WTC11 (cell line): ENCODE measurements at places on chromosomes 5 and 9.

GRCh38 chr5:760363-761058 lies 24.0 kb downstream of the ZDHHC11B start:
- no peak for DNase-seq

- DNase-seq: no peak
Measured at GRCh38 chr5:131265311-131265803, 1.5 kb downstream of the CDC42SE2 start.

- peak; percentile 87 for DNase-seq
Measured at GRCh38 chr9:83219154-83219923, 156.4 kb upstream of the RASEF start.

GRCh38 chr9:105975886-105976645 lies 281.7 kb downstream of the TMEM38B start:
- DNase-seq: no peak

DNA sequence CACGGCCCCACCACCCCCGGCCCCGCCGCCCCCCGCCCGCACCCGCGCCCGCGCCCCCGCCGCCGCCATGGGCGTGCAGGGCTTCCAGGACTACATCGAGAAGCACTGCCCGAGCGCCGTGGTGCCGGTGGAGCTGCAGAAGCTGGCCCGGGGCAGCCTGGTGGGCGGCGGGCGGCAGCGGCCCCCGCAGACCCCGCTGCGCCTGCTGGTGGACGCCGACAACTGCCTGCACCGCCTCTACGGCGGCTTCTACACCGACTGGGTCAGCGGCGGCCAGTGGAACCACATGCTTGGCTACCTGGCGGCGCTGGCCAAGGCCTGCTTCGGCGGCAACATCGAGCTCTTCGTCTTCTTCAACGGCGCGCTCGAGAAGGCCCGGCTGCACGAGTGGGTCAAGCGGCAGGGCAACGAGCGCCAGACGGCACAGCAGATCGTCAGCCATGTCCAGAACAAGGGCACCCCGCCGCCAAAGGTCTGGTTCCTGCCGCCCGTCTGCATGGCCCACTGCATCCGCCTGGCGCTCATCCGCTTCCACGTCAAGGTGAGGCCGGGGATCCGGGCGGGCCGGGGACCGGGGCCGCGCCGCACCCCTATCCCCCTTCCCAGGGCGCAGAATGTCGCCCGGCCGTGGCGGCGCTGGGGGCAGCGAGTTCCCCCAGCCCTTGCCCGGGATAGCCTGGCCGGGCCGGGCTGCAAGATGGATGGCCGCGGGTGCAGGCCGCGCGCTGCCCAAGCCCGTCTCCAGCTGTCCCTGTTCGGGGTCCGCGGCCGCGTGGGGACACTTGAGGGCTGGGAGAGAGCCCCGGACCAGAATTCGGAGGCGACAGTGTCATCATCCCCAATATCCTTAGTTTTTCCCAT lies 594 bp downstream of the FAM120A start:
- DNase-seq: peak; percentile 59

DNA sequence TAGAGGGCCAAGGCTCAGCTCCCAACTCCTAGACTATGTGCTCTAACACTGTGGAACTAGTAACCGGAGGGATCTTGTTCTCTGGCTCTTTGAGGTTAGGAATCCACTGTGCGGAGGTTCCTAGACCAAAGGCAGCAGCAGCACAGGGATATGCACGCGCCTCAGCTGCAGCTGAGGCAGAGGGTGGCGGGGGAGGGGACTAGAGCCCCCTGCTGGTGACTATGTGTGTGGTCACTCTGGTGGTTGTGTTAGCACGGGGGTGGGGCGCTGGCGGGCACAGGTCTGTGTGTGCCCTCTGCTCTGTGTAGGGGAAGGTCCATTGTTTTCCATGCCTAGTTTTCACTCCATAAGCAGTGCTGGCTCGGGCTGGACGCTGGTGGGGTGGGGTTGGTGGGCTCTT lies 458.0 kb upstream of the IZUMO3 start:
- peak; percentile 74 for DNase-seq

GRCh38 chr5:10471677-10472076 lies 30.0 kb downstream of the ROPN1L start:
- DNase-seq: no peak

DNA sequence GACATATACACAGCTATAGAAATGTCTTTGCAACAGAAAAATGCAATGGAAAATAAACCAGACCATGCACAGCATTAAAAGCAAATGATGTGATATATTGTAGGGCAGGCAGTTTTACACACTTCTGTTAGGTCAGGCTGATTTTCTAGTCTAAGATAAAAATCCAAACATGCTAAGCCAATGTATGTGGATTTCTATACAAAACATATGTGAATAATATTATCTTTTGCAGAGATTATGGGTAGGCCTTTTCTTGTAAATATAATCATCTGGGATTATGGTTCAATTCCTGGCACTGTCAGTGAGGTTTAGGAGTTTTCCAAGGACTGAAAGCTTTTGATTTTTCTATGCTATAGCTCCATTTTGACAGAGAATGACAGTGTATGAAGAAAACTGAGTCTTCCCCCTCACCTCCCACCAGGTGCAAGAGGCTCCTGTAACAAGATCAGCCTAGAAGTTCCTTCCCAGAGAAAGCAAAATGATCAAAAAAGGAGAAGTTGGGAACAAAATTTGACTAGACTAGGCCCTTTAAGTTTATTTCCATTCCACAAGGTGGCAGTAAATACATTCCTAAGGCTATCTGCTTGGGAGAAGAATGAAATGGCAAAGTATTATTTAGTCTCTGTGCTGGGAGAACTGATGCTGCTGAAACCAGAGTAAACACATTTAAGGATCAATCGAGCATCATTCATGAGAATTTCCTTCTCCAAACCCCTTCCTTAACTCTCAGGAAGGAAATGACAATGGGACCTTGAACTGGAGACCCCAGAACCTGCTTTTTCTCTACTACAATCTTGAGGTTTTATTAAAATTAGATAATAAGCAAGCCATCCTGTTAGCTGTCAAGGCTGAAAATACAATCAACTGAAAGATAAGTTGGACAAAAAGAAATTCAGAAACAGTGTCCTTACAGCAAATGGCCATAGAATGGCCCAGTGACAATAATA lies 133.0 kb upstream of the TUT7 start:
- DNase-seq: no peak

GRCh38 chr5:142613271-142613671 lies 72.6 kb downstream of the FGF1 start:
- no peak for DNase-seq

DNA sequence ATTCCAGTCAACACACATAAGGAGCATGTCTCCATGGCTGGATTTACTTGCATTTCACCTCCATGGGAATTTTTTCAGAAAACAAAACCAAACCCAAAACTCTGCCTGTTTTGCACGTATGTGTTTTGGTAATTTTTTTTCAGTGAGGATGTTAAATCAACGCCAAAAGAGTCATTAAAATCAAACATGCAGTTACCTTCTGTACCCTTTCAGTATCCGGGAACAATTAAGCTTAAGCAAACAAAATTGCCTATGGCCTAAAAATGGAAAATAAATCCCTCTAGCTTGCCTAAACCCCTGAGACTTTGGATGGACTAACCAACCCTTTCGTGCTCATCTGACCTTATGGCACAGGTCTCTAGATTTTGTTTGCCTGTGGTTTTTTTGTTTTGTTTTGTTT lies 209.2 kb upstream of the KLF4 start:
- DNase-seq: no peak

- DNase-seq: no peak
Measured at GRCh38 chr5:95375591-95375990, 15.6 kb upstream of the FAM81B start.

- DNase-seq: no peak
Measured at GRCh38 chr9:107612136-107612535, 122.6 kb upstream of the KLF4 start.

DNA sequence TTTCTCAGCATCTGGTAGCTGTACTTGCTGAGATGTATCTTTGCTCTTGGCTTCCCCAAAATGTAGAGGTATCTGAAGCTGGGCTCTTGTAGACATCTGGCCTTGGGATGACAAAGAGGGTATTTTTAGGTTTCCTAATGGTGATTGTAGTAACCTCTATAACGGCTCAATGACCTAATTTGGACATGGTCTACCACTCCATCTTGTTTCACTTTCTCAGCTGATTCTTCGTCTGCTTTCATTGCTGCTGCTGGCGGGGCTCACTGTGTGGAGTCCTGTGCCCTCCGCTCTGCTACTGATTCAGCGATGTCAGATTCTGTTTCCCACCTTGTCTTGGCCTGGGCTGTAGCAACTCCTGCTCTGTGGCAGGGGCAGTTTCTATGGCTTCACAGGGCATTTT lies 12.7 kb upstream of the MARCHF11 start:
- no peak for DNase-seq

GRCh38 chr9:96009690-96010472 lies 134.4 kb downstream of the ERCC6L2 start:
- DNase-seq: no peak

GRCh38 chr5:138869763-138870500 lies 5.2 kb downstream of the LRRTM2 start:
- no peak for DNase-seq
